K562 (cell line): ENCODE measurements at places on chromosomes 13 and 19.

DNA sequence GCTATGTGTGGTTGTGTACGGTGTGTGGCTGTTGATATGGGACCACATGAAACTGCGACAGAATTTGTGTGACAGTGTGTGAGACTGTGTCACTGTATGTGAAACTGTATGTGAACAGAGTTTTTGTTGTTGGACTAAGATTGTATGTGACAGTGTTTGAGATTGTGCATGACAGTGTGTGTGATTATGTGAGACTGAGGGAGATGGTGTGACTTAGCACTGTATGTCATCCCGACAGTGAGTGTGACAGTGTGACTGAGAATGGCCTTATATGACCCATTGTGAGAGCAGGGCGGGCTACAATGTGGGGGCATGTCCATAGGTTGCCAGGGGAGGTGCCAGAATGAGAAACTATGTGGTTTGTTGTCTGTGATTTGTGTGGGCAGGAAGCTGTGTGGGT, 930 bp downstream of the ZNF583 start:
- DNase-seq = no peak

DNA sequence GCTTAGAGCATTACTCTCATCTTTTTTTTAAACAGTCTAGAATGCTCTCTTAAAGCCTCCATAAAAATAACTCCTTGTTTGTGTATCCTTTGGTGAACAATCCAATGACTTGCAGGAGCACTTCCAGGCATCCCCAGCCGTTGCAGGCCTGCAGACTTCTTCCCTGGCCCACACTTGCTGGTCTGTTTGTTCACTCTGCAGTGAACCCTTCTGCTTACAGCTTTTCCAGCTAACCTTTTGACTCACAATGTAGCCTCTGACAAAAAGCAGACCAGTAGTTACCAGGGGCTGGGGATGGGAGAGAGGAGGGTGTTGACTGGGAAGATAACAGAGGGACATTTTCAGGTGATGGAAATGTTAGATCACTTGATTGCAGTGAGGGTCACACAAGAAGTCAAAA, 9.1 kb downstream of the GPR42 start:
- DNase-seq = no peak

DNA sequence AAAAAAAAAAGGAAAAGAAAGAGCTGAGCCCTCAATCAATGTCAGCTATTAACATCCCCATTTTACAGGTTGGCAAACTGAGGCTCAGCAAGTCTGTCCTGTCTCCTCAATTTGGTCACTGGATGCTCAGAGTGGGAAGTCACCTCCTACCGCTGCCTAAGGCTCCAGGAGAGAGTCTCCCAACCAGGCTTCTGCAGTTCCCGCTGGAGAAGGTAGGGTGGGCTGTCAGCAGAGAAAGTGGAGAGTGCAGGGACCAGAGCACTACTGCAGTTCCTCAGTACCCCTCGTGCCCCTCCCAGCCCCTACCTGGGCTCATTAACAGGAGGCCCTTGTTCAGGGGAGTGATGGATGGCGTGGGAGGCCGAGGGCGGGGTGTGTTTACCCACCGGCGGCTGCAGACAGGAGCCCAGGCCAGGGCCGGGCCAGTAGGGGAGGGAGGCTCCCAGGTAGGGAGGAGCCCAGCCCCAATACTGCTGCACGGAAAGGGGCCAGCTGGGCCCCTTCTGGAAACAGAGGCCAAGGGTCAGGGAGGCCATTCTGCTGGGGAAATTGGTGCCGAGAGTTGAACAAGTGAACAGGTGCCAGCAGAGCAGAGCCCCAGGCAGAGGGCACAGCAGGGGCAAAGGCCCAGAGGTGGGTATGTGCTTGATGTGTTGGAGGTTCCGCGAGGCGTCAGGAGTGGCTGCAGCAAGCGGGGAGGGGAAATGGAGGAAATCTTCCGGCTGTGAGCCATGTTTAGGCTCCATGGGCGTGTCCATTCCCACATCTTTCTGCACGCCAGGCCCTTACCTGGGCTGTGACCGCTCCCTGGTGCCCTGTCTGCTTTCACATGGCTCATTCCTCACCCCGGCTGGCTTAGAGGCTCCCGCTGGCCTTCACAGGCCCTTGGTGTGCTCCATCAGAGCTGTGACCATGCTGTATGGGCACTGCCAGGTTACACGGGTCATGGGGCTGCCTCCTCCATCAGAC, 7.6 kb upstream of the COMP start:
- DNase-seq = no peak

DNA sequence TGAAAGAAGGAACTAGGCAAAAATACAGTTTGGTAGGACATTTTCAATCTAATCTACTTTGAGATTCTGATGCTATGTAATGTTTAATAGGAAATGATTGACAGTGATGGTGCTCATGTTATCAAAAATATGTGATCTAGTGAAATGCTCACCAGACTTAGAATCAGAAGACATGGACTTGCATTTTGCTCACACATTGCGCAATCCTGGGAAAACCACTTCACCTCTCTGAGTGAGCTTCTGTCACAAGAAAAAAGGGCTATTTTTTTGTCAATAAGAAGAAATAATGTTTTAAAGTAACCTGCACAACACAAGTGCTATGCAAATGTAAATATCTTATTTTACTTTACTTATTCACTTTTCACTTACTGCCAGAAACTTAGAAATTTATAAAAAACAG, 380.9 kb upstream of the HTR2A start:
- DNase-seq = no peak

GRCh38 chr19:1182727-1183126, 8.7 kb upstream of the SBNO2 start:
- DNase-seq = no peak

GRCh38 chr19:1263188-1263587, 5.9 kb upstream of the CIRBP start:
- no peak for DNase-seq

GRCh38 chr19:576768-577438, 4.5 kb downstream of the BSG start:
- DNase-seq = no peak

DNA sequence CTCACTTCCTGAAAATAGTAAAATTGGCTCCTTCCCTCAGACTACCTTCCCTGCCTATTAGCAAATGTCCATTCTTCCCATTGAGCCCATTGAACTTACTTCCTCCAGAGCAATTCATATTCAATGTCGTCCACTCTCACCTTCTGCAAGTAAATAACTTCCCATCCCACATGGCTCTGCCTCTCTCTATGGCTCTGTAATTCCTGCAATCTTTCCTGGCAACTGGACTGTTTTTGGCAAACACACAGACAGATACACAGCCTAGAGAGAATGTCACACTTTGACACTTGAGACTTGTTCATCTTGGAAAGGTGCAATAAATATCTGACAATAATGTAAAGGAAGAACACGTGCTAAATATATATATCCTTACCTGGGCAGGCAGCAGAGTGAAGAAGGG, 18.3 kb downstream of the UQCRFS1 start:
- no peak for DNase-seq

GRCh38 chr13:75341028-75341427, 140.9 kb downstream of the TBC1D4 start:
- DNase-seq = no peak

DNA sequence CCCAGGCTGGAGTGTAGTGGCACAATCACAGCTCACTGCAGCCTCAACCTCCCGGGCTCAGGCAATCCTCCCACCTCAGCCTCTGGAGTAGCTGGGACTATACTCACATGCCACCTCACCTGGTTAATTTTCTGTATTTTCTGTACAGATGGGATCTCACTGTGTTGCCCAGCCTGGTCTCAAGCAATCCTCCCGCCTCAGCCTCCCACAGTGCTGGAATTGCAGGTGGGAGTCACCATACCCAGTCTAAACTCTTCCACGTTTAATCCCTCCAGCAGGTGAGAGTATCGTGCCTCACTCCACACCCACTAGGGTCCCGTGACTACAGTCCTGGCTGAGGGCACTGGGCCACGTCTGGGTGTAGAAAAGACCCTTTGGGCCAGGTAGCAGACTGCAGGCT, 16.5 kb downstream of the BCAT2 start:
- no peak for DNase-seq

- no peak for DNase-seq
Measured at GRCh38 chr13:24226762-24227161, 66.2 kb downstream of the SPATA13 start.

- DNase-seq = no peak
Measured at GRCh38 chr19:30718707-30719106, 346.5 kb downstream of the ZNF536 start.

- DNase-seq = no peak
Measured at GRCh38 chr13:42420304-42420703, 148.4 kb downstream of the AKAP11 start.

GRCh38 chr19:16334411-16334810, 9.8 kb downstream of the KLF2 start:
- no peak for DNase-seq

DNA sequence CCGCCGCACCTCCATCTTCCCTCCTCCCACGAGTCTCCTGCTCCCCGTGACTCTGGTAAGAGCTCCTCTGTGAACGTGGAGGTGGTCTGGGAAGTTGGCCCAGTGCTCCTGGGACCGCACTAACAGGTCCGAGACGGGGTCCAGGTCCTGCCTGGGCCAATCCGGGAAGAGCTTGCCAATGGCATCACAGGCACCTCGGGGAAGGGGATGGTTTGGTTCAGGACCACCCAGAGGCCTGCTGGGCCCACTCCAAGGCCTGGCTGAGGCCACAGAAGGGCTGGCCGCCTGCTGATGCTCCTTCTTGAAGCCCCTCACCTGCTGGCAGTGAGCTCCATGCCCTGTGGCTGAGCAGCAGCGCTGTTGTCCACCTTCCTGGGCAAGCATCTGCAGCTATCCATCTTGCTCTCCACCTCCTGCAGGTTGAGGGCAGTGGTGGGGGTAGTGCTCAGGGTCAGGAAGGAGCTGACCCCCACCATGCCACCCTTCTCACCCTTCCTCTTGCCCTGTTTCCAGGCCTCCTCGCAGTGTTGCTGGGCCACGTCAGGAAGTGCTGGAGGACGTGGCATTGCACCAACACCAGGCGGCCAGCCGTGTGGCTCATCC, 41.2 kb upstream of the TPM4 start:
- DNase-seq = no peak

- DNase-seq = no peak
Measured at GRCh38 chr13:32895296-32895695, 120.9 kb upstream of the KL start.

- no peak for DNase-seq
Measured at GRCh38 chr13:89205856-89206520, 1534.8 kb downstream of the SLITRK5 start.

DNA sequence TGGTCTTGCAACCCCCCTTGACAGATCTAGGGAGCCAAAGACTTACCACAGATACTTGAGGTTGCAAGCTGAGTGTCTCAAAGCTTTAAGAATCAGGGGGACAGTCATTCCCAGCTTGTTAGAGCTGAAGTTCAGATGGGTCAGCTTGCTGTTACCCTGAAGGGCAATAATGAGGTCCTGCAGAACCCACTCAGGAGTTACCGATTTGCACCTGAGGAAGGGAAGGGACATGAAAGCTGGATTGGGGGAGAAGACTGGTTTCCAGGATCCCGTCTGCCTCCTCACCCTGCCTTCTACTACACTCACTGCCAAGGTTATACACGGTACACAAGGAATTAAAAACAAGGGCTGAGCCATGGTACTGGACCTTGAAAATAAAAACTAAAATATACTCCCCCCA, 24.4 kb downstream of the NLRP13 start:
- DNase-seq = no peak

DNA sequence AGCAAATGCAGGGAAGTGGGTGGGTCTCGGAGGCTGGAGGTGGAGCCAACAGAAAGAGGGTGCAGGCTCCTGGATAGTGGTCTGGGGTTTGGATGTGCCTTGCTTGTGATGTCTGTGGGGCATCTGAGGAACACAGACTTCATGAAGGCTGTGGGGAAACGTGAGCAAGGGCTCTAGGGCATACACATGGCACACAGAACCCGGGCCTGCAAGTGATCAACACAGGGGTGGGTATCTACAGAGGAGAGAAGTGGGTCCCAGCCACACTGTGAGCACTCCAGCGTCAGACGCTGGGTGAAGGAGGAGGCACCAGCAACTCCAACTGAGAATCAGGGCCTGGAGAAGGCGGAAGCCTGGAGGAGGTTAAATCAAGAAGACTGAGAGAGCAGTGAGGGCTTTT, 5.4 kb upstream of the UBE2M start:
- no peak for DNase-seq

- DNase-seq = peak; percentile 30
Measured at GRCh38 chr13:75960538-75960994, 324.4 kb downstream of the LMO7 start.

DNA sequence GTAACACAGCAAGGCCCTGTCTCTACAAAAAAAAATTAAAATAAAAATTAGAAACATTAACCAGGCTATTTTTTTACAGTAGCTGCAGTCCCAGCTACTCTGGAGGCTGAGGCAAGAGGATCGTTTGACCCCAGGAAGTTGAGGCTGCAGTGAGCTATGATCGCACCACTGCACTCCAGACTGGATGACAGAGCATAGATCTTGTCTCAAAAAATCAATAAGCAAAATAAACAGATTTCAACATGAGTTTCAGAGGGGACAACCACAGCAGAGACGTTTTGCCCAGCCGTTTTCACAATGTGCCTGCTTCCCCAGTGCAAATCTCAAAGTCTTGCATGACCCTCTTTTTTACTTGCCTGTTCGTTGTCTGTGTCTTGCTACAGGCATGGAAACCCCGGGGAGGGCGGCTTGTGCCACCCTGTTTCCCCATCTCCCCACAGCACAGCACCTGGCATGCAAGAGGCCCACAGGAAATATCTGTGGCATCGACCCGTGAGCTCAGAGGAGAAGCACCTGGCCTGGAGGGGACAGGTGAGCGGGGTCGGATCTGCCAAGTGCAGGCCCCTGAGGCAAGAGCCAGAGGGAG, 222.0 kb upstream of the ZNF507 start:
- DNase-seq = no peak

DNA sequence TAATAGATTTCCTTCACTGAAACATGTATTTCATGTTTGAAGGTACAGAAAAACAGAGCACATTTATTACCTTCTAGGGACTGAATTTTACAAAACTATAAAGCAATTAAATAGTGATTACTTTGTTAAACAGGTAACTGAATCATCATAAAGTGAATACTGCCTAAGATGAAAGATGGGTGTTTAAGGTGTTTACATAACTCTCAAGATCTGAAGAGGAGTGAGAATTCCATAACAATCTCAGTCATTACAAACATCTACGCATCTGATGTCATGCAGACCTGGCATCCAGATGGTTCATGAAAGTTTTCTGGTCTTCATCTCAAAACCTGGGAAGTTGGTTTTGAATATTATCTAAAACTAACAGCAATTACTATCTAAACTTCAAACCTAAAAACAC, 80.4 kb downstream of the MIPEP start:
- DNase-seq = no peak

- DNase-seq = no peak
Measured at GRCh38 chr13:24161980-24162525, 1.5 kb downstream of the SPATA13 start.

DNA sequence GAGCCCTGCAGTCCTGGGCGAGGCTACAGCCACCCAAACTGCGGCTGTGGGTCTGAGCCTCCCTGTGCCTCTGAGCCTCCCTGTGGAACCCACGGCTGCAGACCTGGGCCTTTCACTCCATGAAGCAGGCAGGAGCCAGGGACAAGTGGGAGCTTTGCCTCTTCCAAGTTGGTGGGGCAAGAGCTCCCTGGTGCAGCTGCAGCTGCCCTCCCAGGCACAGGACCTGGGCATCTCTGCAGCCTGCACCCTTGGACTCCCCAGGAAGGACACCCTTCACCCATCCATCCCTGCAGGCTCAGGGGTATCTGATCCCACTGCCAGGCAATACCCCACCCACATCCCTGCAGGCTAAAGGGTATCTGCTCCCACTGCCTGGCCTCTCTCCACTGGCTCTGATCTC, 2.3 kb downstream of the TEX26 start:
- DNase-seq = no peak

- no peak for DNase-seq
Measured at GRCh38 chr13:45439781-45440462, 21.7 kb upstream of the SLC25A30 start.
